ENCODE measurements at places on chromosomes 13 and 19.

GRCh38 chr19:13610039-13610691, 103.9 kb upstream of the CACNA1A start:
- DNase-seq: no peak

DNA sequence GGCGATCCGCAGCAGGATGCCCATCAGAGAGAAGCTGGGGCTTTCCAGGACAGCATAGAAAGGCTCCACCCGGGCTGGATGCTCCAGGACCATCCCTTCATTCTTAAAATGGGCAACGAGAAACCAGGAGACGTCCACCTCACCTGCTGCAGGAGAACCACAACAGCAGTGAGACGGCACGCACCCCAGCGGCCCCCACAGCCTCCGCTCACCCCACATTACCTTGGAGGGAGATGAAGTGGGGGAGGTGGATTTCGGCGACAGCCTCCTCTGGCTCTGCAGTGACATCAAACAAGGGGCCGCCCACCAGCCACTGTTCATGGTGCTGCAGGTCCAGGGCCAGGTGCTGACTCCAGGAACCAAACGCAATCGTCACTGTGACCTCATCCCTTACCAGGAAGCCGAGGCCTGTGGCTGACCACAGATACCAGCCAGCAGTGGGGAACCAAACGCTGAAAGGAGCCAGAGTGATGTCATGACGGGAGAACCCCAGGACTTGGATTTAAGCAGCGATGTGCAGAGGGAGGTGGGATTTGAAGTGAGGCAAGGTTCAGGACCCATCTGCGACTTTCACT, 25.1 kb downstream of the CARD8 start:
- no peak for DNase-seq

DNA sequence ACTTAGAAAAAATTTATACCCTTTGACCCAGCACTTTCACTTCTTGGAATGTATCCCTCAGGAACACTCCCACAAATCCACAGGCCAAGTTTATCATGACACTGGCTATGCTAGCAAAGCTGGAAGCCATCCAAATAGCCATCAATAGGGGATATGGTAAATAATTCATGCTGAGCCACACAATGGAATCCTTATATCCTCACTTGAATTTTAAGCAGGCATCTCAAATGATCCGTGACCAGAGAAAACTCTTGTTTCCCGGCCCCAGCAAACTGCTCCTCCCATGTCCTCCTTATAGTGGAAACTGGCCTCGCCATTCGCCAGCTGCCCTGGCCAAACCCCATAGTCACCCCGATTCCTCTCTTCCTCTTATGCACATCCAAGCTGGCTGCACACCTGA, 37.6 kb downstream of the GRIK5 start:
- peak; percentile 39 for DNase-seq

DNA sequence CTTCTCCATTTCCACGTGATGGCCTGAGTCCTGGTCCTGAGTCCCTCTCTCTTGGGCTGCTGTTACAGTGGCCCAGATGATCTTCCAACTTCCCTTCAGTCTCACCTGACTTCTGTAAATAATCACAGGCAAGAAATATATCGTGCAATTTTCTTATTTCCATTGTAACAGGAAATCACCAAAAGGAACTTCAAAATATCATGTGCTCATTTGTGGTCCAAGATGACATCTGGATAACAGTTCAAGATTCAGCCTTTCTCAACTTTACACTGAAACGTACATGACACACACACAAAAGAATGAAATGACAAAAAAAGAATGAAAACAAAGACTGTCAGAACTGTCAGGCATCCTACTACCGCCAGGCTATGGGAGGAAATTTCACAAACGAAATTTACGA, 22.0 kb upstream of the RAP2A start:
- no peak for DNase-seq

GRCh38 chr13:80436571-80437169, 95.7 kb upstream of the SPRY2 start:
- DNase-seq: no peak

DNA sequence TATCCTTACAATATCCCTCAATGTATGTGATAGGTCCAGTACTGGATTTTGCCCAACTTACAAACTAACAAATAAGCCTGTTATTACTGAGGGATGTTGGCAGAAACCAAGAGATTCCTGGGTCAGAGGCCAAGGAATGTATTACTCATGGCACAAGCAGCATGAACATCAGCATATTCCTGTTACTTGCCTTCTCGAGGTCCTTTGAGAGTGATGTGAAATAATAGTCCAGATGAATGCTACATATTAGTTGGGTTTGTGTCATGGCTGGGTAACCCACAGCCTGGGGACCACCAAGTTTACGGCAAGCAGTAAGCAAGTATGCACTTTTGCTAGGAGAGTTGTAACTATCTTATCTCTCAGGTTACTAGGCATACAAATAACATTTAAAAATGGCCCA, 384.5 kb upstream of the GPC6 start:
- DNase-seq: no peak

Measured in PC-9 (cell line).